Stimulated activated CD8-positive, alpha-beta memory T cell treated with anti-CD3 and anti-CD28 coated beads, Interleukin-15, amount 100 ng/mL, for 1 hour (primary cell): ENCODE measurements at places on chromosomes 1 and 21.

DNA sequence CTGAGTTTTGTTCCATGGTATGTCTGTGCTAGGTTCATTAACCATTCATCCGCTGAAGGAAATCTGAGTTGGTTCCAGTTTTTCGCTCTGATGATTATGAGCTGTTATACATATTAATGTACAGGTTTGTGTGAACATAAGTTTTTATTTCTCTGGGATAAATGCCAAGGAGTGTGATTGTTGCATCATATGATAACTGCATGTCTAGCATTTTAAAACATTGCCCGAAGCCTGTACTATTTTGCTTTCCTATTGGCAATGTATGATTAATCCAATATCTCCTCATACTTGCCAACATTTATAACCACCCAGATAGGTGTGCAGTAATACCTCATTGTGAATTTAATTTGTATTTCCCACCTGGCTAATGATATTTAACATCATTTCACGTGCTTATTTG is 322.7 kb downstream of the ZNF326 start:
- no peak for DNase-seq

GRCh38 chr1:213387380-213388015 is 336.5 kb downstream of the RPS6KC1 start:
- DNase-seq = no peak

- DNase-seq = no peak
Observed at GRCh38 chr1:168454211-168454815, 89.5 kb downstream of the XCL2 start.

DNA sequence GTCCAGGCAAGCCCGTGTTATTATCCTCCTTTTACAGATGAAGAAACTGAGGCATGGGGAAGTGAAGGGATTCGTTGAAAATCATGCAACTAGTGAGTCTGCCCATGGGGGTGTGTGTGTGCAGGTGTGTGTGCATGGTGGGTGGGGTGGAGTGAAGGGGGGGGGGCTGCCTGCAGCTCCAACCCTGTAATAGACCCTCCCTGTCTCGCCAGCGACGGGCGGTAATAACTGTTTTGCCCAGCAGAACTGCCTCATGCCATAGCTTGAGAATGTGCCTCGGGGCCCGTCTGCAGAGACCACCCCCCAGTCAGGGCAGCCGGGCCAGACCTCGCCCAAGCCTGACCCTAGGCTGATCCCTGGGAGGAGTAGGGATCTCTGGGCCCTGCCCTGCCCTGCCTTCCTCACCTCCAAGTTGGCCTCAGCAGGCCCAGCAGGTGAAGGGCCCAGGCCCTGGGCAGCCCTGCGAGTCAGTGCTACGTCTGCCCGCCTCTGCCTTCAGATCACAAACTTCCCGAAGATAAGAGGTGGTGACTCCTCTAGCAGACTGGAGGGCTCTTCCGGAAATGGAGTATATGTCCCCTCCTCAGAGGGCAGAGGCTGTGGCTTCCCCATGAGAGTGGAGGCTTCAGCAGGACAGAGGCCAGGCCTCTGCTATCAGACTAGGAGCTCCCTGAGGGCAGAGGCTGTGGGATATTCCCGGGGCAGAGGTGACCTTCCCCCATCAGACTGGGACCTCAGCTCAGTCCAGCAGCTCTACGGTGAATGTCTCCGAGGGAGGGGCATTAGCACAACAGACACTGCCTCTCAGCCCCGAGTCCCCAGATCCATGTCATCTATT is 15.7 kb upstream of the EPHA2 start:
- no peak for DNase-seq

DNA sequence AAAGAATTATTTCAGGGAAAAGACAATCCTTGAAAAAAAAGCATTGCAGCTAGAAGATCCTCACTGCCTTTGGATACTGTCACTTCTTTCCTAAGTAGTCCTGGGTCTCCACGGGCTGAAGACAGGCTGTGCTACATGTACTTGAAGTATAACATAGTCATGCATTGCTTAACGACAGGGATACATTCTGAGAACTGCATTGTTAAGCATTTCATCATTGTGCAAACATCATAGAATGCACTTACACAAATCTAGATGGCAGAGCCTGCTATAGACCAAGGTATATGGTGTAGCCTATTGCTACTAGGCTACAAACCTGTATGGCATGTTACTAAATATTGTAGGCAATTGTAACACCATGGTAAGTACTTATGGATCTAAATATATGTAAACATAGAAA is 54.0 kb downstream of the KIAA0040 start:
- DNase-seq = no peak

GRCh38 chr1:223700942-223701637 is 11.2 kb upstream of the CAPN2 start:
- no peak for DNase-seq

DNA sequence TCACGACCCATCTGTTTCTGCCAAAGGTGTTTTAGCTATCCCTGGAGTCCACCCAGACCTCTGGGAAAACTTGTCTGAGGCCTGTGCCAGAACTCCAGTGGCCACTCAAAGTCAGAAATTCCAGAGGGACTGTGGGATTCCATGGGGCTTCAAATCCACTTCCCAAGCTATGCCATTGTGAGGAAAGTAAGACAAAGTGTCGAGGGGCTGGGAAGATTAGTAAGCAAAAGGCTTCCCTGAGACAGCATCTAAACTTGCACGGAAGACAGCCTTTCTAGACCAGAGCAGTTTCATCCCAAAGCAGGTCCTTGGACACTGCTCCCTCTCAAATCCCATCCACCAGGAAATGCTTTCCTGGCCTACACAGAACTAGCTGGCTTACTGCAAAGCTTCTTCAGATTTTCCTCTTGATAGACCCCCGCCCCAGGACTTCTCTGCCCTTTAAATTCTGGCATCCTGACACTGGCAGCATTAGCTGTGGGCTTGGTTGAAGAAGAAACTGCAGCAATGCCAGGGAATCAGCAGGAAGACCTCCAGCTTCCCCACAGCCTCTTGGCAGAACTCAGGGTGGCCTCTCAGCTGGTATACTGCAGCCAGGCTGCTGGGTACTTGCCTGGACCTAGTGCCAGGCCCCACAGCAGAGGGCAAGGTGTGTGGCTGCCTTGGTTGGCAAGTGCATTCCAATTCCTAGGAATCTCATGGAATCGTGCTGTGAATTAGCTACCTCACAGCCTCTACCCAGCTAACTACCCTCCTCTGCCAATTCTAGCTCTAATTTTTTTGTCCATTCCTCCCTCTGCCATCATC is 27.3 kb upstream of the LMX1A start:
- DNase-seq = no peak

DNA sequence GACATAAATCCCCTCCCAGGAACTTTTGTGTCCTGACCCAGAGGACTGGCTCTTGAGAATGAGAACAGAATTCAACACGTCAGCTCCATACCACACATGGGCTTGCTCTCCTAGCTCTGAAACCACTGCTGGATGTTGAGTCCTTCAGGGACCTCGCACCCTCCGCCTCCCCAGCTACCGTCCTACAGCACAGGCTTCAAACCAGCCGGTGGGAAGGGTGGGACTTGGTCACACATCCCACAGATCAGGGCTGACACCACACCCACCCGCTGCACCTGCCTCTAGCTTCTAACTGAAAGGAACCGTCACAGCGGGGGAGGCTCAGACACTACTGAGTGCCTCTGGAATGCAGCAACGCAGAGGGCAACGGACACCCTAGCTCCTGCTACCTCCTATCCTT is 24.0 kb downstream of the MRAP start:
- DNase-seq = no peak

- DNase-seq = no peak
Observed at GRCh38 chr21:16113052-16113715, 383.4 kb downstream of the USP25 start.

GRCh38 chr1:22121421-22121911 is 21.4 kb downstream of the WNT4 start:
- no peak for DNase-seq

- no peak for DNase-seq
Observed at GRCh38 chr1:32142446-32143301, 34.8 kb downstream of the KPNA6 start.

DNA sequence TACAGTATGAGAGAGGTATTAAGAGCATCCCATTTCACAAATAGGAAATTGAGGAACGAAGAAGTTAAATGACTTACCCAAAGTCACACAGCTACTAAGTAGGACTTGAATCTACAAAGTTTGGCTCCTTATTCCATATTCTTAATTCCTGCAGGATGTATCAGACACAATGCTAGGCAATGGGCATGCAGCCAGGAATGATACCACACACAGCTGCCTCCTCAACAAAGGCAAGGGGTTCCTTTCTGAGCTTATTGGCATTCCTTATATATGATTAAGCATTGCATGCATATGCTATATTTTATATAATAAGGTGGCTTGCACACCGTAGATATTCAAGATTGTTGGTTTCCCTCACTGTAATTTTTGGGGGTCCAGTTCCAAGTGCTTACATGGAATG is 34.2 kb upstream of the JUN start:
- DNase-seq = no peak

GRCh38 chr1:5296557-5297179 is 642.3 kb downstream of the AJAP1 start:
- DNase-seq = no peak

DNA sequence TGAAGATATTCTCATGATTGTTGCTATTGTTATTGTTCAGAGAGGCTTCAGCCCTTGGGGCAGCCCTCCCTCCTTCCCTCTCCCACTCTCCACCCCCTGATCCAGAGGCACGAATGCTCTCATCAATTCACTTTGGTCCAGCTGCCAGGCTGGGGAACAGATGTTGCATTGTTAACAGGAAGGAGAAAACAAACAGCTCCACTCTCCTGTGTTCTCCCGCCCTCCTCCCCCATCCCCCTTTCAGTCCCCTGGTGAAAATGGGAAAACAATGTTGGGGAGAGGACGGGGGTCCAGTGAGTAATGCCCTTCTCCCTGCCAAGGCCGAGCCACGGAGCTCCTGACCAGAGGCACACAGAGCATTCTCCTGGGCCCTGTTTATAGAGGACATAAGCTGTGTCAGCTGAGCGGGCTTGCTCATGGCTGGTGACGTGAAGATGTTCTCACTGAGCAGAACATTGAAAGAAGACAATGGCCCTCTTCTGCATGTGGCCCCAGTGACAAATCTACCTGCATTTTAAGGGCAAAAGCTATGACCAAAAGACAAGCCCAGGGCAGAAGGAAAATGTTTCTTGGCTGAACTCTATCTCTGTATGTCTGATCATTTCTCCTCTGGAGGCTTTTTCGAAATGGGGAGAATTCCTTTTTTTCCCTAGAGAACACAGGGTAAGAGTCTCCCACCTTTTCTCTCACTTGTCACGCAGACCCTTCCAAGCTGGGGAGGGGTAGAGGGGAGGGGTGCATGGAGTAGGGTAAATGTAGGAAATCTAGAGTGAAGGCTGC is 111.7 kb downstream of the GLUL start:
- no peak for DNase-seq

GRCh38 chr1:227312361-227313025 is 5.8 kb downstream of the CDC42BPA start:
- DNase-seq = no peak

DNA sequence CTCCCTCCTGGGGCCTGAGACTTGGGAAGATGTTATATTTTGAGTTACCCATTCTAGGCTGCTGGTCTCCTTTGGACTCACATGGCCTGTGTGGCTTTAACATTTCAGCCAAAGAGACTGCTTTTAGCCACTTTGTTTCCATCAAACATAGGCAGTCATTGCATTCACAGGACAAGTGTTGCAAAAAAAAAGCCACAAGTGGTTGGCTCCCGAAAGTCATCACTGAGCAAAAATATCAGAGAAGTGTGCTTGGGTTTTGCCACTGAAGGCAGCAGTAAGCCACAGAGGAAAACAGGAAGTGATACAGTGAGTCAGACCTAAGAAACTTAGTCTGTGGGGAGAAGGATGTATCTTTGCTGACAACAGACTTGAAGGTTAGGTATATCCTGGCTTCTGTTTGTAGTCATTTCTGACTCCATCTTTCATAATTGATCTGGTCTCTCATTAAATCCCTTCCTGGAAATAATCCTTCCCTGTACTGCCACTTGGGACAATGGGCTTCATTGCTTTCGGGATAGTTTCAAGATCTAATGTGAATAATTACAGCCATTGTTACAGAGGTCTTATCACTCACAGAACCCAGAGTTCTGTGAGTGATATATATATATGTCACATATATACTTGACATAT is 80.9 kb downstream of the COLGALT2 start:
- peak; percentile 23 for DNase-seq

DNA sequence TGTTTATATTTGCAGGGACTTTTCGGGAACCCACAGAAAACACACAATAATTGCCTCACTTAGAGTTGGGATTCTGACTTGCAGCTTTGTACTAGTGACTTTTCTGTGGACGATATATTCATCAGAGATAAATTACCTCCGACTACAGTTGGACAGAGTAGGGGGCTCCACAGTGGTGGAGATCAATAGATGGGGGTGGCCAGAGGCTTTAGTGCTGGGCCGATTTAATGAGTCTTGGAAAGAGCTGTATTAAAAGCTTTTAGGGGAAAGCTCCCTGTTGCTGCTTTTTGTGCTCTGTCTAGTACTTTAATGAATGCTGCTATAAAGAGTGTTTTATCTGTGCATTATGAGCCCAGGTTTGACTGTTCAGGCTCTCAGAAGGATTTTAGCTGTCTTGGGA is 359.2 kb upstream of the DPYD start:
- no peak for DNase-seq

DNA sequence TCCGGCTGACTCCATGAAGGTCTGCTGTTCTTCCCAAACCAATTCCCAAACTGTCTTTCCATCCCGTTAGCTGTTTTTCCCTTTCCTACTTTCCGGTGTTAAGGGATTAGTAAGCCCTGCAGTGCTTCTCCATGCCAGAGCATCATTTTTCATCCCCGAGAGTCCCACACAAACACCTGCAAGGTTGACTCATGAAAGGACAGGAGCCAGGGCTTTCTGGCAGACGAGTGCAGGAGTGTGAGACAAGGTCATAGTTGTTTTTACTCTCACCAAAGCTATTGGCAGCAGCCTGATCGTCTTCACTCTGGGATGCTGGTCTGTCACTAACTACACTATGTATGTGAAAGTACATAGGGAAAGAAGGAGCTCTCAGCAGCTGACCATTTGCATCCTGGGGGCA is 10.2 kb upstream of the BECN2 start:
- no peak for DNase-seq

DNA sequence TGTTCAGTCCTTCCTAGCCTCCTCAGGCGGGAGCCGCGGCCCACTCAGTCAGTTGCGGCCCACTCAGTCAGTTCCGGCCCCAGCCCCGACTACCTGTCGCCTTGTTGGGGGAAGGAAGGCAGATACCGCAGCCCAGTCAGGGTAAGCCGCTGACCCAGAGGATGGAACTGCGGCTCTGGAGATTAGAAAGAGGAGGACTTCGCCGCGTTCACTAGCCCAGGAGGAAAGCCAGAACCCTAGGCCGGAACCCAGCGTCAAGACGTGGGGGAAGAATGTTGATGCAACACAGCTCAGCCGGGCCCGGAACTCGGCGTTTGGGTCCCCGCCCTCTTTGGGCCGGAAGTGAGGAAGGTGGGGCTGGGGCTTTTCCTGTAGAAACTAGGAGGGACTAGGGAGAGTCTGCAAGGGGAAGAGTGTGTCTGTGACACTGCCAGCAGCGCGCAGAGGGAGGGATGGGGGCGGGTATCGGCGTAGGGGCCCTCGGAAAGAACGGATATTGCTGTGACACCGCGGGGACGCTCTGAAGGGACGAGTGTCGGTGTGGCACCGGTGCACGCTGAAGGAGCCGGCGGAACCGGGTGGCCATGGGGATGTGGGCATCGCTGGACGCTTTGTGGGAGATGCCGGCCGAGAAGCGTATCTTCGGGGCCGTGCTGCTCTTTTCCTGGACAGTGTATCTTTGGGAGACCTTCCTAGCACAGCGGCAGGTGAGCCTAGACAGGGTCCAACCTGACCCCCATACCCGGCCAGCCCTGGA is at the start of gene ZMPSTE24:
TSS of gene ZMPSTE24 (plus strand) at position 549 of the 757 bp plus-strand sequence. CDS start at position 585, 36 bp downstream.
- peak; percentile 90 for DNase-seq
